Activated naive CD4-positive, alpha-beta T cell (primary cell): ENCODE measurements at places on chromosomes 1 and 21.

GRCh38 chr1:201703621-201704438, 125.1 kb upstream of the IPO9 start:
- peak; percentile 18 for DNase-seq

- DNase-seq: no peak
Observed at GRCh38 chr21:39281853-39282252, 31.6 kb downstream of the BRWD1 start.

DNA sequence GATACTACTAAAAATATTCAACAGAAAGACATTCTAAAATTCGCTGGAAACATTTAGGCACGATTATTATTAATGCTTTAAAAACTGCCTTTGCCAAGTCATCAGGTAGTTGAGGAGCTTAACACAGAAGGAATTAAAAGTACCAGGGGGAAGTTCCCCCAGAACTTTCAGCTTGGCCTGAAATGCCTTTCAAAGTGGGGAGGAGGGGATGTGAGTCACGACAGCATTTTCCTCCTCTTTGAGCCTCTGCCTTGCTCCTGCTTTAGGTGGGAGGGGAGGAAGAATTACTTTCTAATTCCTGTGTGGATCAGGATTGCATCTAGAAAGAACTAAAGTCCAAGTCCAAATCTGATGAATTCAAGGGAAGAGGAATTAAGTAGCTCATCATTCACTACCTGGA, 183.7 kb downstream of the CLIC6 start:
- no peak for DNase-seq

DNA sequence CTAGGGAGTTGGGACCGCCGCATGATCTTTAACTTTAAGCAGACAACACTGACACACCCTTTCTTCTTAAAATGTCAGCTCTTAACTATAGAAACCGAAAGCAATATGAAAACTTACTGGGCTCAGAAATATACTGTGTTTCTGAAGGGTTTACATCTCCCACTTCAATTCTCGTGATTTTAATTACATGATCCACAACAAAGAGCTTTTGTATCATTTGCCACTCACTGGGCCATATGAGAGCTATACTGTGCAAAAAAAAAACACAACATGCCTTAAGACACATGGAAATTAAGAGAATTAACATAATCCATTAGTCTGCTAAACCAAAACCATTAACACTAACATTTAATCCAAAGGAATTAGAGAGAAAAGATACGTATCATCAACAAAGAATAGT, 35.0 kb upstream of the RAP1GAP start:
- no peak for DNase-seq

- DNase-seq: no peak
Observed at GRCh38 chr1:115373305-115373704, 35.3 kb upstream of the NGF start.

GRCh38 chr1:236904892-236905741, 99.1 kb downstream of the MT1HL1 start:
- DNase-seq: no peak

DNA sequence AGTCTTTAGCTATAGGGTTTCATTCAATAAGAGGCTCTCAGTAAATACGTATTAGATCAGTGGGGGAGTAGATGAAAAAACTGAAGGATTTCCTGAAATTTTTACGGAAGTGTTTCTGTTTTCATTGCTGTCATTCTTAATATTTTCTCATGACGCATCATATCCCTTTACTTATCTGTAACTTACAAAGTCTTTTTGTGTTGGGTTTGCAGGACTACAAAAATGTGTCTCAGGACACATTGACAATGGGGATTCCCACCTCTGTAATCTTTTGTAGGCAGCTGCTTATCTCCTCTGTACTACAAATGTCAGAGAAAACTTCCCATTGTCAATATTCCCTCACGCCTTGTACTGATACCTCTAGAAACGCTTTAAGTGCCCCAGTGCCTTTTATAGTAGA, 35.5 kb downstream of the CRP start:
- DNase-seq: no peak

DNA sequence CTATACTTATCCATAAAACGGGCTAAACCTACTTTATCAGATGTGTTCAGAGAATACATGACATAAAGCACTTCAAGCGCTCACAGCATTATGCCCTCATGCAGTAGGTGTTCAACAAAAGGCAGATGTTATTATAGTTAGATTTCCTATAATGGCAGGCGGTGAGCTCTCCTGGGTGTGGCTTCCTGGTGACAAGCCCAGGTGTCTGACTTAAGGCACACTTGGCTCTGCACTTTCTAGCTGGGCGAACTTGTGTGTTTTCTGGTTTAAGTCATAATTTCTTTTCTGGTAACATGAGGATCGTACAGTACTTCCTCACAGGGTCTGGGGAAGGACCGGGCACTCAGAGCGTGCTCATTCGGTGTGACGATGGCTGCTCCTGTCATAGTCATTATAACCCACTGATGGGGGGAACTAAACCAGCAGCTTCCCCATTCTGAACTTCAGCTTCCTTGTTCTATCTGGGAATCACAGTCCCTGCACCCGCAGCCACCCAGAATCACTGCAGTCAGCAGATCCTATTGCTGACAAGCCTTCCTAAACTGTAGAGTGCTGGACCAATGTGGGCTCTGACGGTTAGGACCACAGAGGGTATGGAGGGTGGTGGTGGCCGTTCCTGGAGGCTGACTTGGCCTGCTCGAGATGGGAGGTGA, 52.8 kb downstream of the IGSF21 start:
- no peak for DNase-seq

- DNase-seq: no peak
Observed at GRCh38 chr1:1908506-1908791, 6.6 kb upstream of the CALML6 start.

DNA sequence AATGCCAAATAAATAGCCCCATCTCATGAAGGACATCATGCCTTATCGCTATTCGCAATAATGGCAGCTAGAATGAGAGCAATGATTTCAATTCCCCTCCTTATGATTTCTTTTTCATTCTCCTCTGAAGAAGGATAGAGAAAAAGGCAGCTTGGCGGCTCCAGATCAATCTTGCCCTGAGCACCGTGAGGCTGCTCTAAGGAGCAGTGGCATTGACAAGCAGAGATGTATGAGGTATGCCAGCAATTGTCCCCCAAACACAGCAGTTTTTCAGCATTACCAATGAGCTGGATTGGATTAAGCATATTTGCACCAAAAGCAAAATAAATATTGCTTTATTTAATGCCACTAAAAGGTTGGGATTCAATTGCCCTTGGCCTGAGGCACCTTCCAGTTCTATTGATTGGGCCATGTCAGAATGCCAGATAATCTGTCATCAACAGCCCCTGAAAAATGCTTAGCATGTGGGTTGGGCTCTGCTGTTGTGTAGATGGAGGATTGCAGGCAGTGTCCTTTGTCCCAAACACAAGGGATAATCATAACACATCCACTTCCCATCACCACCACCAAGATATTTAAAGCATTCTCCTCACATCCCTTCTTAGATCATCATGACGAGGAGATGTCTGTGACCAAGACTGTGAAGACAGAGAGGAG, 135.7 kb downstream of the BEND5 start:
- no peak for DNase-seq

- DNase-seq: no peak
Observed at GRCh38 chr1:55285834-55286233, 70.7 kb upstream of the USP24 start.

GRCh38 chr1:94539496-94539895, 2.1 kb downstream of the F3 start:
- no peak for DNase-seq

DNA sequence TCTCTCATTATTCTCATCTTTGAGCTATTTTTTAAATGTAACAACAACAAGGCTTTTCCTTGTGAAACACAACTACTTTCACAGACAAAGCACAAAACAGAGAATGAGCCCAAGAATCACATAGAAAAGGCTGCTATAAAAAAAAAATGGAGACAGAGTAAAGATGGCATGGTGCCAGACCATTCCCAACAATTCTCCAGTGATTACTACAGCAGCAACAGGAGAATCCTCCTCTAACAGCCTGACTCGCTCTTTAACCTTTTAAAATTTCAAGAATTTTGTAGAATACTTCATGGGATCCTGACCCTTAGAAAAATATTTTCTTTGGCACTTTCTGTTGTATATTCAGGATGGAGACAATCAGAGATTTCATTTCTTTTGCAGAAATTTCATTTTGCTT, 3.8 kb upstream of the BCAS2 start:
- no peak for DNase-seq

DNA sequence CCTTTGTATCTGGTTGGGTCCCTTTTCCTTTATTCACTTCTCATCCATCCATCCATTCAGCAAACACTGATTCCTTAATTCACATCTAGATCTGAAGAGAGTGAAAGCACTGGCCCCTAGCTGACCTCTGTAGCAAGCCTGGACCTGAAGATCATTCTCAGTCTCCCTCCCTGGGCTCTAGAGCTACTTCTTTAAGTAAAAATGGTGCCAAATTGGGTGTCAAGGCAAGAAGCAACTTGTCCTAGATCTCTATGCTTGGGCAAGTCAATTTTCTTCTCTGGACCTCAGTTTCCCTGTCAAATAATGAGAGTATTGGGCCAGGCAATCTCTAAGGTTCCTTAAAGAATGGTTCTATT, 36.1 kb downstream of the PLXNA2 start:
- no peak for DNase-seq

DNA sequence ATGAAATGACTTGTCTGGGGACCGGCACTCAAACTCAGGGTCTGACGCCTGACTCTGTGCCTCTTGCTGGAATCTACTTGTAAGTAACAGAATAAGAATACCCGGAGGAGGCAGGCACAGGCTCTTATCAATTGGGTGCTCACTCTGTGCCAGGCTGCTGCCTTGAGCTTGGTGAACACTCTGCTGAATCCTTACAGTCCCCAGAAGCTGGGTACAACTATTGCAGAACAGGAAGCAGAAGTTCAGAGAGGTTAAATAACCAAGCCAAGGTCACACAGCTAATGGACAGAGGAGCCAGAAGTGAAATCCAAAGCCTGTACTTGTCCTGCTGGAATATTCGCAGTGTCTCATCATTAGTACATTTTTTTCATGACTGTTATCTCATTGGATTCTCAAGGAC, 86.0 kb downstream of the EPHB2 start:
- DNase-seq: no peak

DNA sequence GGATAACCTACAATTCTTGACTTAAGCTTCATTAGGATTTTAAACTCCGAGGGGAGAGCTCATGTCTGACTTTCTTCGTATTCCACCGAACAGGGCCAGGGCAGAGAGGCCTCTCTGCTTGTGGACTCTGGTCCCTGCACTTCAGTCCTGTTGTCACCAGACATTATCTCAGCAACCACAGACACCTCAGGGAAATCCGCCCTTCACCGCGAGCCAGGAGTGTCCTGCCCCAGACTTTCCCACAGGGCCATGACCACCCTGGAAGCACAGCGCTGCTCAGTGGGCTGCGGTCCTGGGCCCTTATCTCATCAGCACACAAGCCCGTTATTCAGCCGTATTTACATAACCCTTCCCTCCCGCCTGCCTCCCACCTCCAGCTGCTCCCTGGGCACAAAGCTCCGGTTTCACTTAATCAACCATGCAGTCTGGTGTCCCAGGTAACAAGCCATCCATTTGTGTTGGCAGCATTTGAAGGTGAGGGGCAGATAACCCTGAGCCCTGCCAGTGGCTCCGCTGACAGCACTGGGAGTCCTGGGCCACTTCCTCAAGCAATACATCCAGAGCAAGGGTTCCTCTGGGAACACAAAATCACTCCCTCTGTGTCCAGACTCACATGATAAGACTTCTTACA, 122.8 kb upstream of the RAB4A start:
- DNase-seq: no peak

DNA sequence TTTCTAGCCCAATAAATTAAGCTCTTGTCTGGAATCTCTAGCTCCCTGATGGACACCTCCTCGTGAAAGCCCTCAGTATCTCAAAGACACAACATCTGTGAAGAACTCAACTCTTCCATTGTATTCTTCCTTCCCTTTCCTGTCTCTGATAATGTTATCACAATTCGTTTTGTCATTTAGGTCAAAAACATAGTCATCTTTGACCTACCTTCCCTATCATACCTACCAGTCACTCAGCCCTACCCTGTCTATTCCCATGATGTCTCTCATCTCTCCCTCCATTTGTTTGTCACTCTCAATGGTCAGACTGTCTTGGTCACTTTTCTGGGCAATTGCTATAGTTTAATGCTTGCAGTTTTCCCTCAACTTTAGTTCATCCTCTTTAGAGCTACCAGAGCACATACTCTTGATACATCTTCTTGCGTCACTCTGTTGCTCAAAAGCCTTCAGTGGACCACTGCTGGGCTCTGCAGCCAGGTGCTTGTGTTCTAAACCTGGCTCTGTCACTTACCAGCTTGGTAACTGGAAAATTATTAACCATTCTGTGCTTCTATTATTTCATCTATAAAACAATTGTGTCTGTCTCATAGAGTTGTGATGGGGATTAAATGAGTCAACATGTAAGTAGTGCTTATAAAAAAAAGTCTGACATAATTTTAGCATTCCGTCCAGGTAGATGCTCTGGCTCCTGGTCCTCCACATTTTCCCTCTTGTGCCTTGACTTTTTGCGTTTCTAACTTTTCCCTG, 39.6 kb downstream of the DDR2 start:
- DNase-seq: no peak

- DNase-seq: no peak
Observed at GRCh38 chr1:10935246-10935645, 77.2 kb upstream of the TARDBP start.

GRCh38 chr1:200053646-200054045, 26.1 kb downstream of the NR5A2 start:
- no peak for DNase-seq

- DNase-seq: no peak
Observed at GRCh38 chr1:184101141-184101540, 49.6 kb downstream of the TSEN15 start.

DNA sequence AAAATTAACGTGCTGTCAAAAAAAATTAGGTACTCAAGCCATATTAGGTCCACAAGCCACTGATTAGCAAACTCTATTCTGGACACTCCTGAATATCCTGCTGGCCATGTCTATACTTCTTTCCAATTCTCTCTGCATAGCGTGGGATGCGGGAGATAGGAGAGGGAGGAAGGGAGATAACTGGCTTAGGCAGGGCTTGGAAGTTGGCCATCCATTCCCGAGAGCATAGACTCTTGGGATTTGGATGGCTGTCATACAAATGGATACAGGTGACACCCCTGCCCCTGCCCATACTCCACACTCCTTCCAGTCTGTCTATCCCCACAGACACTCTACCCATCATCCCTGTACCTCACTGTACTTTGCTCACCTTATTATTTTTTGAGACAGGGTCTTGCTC, 2.3 kb upstream of the PRELP start:
- DNase-seq: no peak

- DNase-seq: no peak
Observed at GRCh38 chr1:183622884-183623785, 12.4 kb downstream of the ARPC5 start.

DNA sequence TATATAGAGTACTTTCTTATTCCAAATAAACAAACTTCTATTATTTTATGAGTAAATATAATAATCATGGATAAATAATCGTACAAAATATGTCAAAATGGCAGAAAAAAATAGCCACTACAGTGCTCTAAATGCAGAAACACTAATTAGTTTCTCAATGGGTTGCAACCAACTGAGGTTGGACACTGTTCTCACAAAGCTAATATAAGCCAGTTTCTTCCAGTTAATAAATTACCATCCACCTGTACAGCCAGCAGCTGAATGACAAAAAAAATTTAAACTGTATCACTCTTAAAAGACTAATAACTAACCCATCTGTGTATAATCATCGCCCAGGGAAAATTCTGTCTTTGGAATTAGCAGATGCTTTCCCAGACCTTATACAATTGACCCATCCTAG, 36.9 kb downstream of the GDAP2 start:
- no peak for DNase-seq
